GM13976 (cell line): ENCODE measurements at places on chromosomes 12 and 14.

DNA sequence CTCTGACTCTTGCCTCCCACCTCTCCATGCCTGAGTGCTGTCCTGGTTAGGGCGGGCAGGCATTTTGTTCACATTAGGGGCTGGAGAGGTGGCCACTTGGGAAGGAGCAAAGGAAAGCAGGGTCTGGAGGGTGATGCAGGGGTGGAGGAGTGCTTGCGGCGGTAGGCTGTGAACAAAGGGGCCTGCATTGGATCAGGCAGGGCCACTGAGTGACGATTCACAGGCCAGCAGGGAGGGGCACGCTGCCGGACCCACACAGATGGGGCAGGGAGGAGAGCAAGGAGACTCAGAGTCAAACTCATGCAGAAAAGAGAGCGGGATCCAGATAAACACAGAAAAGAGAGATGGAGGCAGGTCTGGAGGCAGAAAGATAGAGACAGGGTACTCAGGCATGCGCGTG lies 58.4 kb upstream of the TBX3 start:
- no peak for DNase-seq

DNA sequence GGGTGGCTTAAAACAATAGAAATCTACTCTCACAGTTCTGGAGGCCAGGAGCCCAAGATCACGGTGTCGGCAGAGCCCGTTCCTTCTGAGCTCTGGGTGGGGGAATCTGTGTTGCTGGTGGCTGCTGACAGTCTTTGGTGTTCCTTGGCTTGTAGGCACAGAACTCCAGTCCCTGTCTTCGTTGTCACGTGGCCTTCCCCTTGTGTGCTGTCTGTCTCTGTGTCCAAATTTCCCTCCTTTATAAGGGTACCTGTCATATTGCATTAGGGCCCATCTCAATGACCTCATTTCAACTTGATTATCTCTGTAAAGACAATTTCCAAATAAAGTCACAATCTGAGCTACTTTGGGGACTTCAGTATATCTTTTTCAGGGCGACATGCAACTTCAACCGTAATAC lies 81.6 kb downstream of the CCDC92 start:
- no peak for DNase-seq

DNA sequence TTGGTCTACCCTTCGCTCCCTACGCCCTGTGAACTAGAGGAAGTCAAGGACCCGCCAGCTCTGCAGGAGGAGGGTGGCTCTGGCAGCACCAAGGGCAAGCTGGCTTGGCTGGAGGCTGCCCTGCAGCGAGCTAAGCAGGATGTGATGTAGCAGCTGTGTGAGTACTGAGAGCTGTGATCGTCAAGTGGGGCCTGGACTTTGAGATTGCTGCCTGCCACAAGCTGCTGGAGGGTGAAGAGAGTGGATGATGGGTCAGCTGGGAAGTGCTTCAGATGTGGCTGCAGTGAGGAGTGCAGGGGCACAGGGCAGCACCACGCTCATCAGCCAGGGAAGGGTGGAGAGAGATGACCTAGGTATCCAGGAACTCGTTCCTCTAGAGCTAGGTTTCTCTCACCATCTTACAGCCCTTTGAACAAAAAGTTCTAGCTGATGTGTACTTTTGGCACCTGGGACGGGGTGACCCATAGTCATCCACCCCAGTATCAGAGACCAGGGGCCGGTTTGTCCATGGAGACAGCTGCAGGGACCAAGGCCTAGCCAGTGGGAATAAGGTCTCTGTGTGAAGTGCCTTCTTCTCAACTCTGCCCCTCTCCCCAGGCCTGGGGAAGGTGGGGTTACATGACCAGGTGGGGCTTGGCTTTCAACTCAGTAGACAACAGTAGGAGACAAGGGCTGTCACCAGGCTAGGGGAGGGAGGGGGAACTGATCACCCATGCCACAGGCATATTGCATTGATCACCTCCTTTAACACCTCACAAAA lies 3.2 kb downstream of the KRT86 start:
- no peak for DNase-seq

GRCh38 chr12:28872654-28873268 lies 276.3 kb upstream of the FAR2 start:
- DNase-seq, result peak; percentile 33

DNA sequence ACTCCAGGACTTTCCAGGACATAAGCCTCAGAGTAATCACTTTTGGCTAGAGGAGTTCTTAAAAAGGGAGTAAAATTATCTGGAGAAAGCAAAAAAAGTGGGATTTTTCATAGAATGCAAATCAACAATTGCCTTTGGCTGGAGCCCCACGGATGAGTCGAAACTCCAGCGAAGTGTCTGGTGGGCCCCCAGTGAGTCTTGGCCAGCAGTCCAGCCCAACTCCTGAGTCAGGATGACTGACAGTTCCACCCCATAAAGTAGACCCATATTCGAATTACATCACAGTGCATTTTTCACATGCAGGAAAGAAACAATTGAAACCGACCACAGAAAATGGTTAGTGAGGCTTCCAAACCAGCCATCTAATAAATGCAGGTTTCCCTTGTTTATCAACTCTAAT lies 265.7 kb downstream of the BCL11B start:
- DNase-seq, result no peak

GRCh38 chr14:53696217-53696965 lies 260.2 kb downstream of the BMP4 start:
- DNase-seq, result no peak

DNA sequence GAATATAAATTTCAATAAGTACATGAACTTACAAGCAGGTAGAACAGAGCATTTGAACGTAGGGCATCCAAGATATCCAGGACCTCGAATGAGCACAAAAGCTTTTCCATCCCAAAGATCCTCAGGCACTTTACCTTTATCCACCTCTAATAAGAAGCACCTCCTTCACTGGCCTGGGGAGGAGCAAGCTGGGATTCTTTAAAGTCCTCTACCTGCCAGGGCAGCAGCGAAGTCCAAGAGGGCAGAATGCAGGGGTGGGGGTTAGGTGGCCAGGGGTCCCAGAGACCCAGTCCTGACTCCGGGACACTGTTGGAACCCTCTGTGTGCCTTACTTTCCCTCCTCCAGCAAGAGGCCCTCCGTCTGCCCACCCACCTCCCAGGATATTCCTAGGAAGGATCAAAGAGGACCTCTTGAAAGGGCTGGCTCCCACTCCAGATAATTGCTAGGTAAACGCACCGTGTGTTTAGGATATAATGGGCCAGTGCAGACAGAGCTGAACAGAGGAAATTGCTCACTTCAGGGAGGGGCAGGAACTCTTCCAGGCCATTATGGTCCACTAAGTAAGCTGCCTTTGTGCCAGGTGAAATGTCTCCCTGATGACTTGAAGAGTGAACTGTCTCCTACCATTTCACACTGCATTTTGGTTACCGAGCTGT lies 68.1 kb downstream of the TTC9 start:
- DNase-seq, result no peak

DNA sequence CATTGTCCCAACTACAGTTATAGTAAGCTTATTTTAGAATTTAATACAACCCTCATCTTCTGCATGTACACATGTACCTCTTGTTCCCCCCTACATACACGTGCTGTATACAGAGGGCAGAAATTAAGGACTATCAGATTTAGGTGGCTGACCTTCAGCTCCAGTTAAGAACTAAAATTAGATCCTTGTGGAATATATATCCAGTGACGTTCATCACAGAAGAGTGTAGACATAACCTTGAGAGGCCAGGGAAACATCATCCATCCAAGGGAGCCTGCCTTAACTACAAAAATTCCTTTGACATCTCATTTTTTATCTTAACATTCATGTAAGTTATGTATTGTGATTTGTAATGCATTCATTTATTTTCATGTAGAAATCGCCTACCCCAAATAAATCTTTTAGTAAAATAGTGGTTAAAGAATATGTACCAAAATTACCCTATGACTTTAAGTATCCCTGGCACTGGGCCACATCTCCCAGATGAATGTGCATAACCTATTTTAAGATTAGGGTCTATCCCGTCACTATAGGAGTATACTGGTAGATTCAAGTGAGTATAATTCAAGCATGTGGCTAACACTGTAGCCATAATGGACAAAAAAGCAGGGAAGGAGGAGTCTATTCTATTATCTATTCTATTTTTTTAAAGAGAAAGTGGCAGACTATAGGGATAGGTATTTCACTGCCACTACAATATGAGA lies 27.5 kb downstream of the RIC8B start:
- DNase-seq, result no peak

GRCh38 chr12:30197392-30198057 lies 413.8 kb upstream of the TMTC1 start:
- DNase-seq, result no peak

DNA sequence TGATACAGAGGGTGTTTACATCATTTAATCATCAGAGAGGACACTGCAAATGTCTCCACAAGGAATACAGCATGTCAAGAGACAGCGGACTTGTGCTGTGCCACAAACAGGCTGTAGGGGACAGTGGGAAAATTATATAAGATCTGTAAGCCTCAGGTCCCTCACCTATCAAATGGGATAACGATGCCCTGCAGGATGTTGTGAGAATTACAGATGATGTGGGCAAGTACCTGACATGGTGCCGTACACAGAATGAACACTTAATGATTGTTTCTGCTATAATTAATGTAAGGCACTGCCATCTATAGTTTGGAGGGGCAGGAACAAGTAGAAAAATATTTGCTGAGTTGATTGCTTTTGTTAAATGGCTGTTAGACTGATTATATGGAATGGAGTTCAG lies 81.9 kb upstream of the GTF2A1 start:
- no peak for DNase-seq

DNA sequence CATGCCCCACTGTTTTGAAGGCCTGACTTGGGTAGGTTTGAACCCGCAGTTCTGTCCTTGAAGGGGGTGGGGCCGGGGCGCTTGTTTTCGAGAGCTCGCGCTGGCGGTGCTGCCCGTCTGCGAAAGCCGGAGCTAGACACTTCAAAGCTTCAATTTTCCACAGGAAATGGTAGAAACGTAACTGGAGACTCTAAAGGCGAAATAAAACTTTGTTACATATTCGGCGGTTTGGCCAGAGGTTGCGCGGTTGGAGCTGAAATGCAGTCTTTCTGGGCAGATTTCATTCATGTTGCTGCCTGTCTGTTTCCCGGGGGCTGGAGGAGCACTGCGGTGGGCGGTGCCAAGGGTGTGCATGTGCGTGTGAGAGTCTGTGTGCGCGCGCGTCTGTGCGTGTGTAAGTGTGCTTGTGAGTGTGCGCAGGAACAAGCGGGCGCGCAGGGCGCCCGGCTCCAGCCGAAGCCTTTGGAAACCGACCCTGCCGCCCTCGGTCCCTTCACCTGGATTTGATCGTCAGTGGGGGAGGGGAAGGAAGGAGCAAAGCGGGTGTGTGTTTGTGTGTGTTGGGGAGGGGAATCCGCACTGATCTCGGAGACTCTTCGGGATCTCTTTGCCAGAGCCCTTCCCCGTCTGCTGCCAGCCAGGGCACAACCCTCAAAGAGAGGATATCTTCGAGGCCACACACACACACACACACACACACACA lies 227.7 kb upstream of the CRY1 start:
- DNase-seq, result no peak

DNA sequence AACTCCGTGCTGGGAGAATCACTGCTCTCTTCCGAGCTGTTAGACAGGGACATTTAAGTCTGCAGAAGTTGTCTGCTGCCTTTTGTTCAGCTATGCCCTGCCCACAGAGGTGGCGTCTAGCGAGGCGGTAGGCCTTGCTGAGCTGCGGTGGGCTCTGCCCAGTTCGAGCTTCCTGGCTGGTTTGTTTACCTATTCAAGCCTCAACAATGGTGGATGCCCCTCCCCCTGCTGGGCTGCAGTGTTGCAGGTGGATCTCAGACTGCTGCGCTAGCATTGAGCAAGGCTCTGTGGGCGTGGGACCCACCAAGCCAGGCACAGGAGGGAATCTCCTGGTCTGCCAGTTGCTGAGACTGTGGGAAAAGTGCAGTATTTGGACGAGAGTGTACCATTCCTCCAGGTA lies 43.7 kb downstream of the GPR137C start:
- DNase-seq, result no peak

- no peak for DNase-seq
Observed at GRCh38 chr14:101224356-101225156, 321.0 kb upstream of the RTL1 start.

DNA sequence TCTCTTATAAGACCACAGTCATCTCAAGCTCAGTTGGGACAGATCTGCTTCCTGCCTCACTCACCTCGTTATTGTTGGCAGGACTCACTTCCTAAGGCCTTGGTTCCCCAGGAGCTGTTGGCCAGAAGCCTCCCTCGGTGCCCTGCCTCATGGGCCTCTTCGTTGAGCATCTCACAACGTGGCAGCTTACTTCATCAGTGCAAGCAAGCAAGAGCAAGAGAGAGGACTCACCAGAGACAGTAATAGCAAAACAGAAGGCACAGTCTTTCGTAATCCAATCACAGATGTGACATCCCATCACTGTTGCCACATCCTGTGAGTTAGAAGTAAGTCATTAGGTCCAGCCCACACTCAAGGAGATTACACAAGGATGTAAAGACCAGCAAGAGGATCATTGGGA lies 5.1 kb upstream of the NUMB start:
- no peak for DNase-seq

DNA sequence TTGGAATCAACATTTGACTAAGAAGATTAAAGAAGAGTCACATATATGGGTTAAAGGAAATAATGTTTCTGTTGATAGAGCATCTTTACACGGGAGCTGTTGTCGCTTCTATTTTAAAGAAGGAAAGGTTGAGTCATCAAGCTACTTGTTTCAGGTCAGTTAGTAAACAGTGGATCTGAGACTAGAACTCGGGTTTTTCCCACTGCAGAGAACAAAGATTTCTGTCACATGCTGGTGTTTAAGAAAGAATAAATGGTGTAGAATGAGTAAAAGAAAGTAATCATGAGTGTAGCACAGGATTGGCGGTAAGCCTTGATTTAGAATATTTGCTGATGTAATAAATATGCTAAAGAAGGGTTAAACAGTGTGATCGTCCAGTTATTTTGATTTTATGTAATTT lies 455.5 kb downstream of the AEBP2 start:
- DNase-seq, result peak; percentile 64

GRCh38 chr14:100738269-100738691 lies 11.6 kb downstream of the DLK1 start:
- no peak for DNase-seq

DNA sequence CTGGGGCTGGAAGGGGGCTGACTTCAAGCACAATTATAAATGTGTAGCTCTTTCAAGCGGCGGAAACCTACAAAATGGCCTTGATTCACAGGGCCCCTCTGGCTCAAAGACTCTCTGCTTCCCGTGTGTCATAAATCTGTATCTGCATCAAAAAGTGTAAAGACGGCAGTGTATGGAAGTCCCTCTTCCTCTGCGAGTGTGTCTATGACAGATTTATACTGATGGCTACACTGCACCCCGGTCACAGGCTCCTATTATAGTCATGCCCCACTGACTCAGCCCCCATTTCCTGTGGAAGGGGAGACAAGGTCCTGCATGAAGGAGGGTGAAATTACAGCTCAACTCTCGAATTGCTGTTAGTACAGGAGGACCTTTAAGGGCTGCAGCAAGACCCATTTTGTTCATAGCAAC lies 68.6 kb downstream of the HMGA2 start:
- no peak for DNase-seq

DNA sequence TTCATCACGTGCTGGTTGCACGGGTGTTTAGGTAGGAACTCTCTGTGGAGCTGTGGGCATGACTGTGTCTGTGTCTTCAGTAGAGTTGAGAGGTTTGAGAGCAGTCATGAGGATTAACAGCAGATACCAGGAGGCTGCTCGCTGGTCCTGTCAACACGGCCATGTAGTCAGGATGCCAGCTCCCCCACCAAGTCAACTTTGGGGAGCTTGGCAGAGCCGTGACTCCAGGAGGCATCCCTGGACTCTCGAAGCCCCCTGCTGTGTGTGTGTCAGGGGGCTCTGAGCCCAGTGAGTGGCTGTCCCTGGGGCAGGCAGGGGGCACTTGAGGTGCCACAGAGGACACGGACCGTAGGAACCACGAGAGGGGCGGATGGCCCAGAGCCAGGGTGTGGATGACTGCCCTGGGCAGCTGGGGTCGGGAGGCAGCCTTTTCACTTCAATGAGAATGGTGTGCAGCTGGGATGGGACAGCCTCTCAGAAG lies 7.2 kb upstream of the GPR132 start:
- no peak for DNase-seq
